Fibroblast of lung (primary cell): ENCODE measurements at places on chromosomes 6 and 20.
A peak's percentile ranks its signal among the peaks of the same experiment; 100 is the strongest.

DNA sequence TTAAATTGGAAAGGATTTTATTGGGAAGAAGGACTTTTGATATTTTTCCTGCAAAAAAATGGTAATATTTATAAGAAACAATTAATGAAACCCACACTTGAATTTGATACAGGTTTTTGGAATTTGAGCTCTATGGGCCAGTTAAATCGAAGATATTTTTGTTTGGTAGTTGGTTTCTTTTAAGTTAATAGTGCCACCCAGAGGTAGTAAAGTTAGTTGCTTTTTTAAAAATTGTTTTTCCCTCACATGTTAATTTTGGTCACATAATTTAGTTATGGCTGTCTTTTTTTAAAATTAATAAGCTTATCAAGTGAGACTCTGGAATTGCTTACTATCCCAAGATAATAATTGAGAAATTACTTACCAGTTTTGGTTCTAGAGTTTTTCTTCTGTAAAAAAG, 7.1 kb downstream of the PRIM2 start:
- DNase-seq, result no peak

- DNase-seq, result no peak
Observed at GRCh38 chr20:24502661-24503060, 33.2 kb downstream of the SYNDIG1 start.

DNA sequence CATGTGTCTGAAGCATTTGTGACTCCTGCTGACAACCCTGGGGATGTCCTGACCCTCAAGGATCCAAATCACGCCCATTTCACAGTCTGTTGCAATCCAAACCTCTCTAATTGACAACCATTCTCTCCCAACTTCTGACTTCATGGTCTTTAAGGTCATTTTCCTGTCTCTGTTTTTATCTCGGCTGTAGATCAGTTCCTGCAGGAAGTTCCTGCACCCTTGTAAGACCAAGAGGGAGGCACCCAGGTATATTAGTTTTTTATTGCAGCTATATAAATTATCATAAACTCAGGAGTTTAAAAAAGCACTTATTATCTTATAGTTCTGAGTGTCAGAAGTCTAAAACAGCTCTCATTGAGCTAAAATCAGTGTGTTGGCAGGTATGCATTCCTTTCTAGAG, 166.8 kb downstream of the BTBD3 start:
- no peak for DNase-seq

- peak; percentile 96 for DNase-seq
Observed at GRCh38 chr6:3825851-3826581, 23.2 kb upstream of the FAM50B start.

GRCh38 chr6:111843347-111844147, 29.7 kb downstream of the FYN start:
- no peak for DNase-seq

GRCh38 chr6:39214846-39215639, 14.2 kb downstream of the KCNK5 start:
- no peak for DNase-seq

DNA sequence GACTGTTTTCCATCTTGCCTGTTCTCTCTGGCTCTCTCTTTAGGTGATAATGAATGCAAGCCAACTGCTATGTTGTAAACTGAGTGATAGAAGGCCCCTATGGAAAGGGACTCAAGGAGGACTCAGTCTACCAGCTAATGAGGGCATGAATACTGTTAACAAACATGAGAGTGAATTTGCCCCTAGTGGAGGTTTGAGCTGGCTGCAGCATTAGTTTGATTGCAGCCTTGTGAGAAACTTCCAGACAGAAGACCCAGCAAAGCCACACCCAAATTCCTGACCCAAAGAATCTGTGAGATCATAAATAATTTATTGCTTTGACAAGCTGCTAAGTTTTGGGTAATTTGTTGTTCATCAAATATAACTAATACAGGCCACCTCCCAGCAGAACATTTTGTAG, 50.0 kb upstream of the PLCB1 start:
- peak; percentile 17 for DNase-seq

DNA sequence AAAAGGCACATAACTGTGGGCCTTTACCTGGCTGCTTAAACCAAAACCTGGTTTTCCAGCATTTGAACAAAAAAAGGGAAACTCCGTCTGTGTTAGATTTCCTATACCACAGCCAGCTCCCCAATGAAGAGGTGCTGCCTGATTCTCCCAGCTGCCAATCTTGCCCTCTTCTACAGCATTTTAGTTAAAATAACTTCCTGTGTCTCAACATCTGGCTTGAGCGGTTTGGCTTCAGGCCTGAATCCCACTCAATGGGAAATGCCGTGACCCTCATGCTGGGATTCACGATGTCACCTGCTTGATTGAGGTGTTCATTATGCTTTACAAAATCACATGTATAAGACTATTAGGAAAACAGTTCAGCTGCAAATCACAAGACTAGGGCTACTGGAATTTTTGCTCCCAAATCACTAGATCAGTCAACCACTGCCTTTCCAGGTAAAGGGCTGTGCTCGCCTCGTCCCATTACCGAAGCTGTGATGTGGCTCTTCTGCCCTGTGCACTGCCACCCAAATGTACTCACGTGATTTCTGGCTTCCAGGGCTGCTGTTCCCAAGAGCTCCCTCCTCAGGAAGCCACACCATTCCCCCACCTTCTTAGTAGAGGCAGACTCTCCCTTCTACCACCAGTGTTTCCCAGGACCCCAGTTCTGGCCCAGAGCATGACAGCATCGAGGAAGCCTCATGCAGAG, 94.6 kb downstream of the PSMG4 start:
- no peak for DNase-seq

- no peak for DNase-seq
Observed at GRCh38 chr20:36744243-36744642, 1.6 kb downstream of the NDRG3 start.

DNA sequence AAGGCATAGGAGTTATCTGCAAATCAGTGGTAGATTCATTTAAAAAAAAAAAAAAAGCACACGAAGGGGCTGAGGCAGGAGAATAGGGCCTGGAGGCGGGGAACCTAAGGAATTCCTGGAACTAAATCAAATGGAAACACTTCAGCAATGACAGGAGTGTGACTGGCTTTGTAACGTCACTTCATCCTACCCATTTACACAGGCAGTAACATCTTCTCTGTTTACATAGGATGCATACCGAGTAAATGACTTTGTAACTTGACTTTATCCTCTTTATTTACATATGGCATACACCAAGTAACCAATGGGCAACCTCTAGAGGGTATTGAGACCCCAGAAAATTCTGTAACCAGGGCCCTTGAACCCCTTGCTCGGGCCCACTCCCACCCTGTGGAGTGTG, 56.4 kb upstream of the IYD start:
- no peak for DNase-seq

GRCh38 chr6:32967151-32968091, 973 bp upstream of the BRD2 start:
- peak; percentile 61 for DNase-seq

GRCh38 chr20:49904440-49905214, 10.7 kb downstream of the SPATA2 start:
- no peak for DNase-seq

DNA sequence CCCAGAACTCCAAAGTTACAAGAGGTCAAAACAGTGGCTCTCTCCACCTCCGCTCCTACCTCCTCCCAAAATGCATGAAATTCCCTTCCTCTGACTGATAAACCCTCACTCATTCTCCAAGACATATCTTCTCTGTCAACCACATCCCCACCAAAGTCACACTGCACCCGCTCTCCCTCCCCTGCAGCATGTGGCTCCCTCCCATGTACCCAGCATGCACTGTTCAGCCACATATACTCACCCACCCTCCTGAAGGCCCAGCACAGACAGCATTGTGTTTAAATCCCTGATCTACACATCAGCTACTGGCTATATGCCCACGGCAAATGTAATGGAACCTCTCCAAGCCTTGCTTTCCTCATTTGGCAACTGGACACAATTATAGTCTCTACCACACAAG, 5.5 kb upstream of the POU5F1 start:
- DNase-seq, result peak; percentile 77

GRCh38 chr20:3167738-3168078, 5.6 kb downstream of the LZTS3 start:
- no peak for DNase-seq

DNA sequence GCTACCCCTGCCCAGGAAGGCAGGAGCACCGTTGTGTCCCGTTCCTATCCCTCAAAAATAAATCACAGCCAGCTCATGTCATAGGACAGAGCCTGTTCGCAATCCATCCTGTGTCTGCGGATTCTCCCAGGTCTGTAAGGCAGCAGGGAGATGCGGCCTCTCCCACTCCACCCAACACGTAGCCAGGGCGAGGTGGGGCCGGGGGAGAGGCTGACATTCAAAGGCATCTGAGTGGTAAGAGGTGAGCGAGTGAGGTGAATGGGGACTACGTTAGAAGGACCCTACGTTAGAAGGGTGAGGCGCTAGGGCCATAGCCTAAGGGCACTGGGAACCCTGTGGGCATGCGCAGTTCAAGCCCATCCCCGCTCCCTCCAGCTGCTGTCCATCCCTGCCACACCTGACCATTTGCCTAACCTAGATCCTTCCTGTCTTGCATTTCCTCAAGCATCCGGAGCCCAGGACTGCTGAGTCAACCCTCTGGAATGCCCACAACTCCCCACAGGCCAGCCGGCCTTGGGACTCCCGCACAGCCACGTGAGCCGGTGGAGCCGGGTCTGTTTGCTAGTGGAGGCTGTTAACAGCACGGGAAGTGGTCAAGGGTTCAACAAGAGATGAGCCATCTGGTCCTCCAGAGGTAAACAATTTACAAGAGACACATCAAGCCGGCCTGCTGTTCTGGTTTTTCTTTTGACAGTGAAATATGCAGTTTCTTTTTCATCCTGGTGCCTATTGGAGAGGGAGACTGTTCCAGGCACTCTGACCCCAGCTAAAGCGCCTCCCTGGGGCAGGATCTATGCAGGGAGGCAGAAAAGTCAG, 45.9 kb downstream of the RIPOR3 start:
- peak; percentile 99 for DNase-seq

GRCh38 chr20:21323640-21324039, 20.5 kb downstream of the XRN2 start:
- DNase-seq, result peak; percentile 85

DNA sequence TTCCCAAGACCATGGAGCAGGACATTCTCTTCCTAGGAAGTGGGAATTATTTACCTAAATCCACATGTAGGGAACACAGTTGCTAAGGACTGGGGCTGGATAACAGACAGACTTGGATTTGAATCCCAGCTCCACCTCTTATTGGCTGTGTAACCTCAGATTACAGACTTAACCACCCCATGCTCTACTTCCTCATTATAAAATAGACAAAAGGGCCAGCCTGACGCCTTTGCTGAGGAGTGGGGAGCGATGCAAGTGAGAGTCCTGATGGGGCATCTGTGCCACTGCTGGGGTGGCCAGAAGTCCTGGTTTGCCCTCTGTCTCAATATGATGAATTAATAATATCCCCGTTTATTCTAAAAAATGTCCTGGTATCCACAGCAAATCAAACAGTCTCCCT, 46.8 kb downstream of the SPATA2 start:
- DNase-seq, result no peak

GRCh38 chr6:137491478-137491877, 2.7 kb downstream of the OLIG3 start:
- no peak for DNase-seq
